ENCODE measurements at places on chromosomes 12 and 14.

GRCh38 chr14:80491650-80492049 is 280.3 kb upstream of the DIO2 start:
- DNase-seq: no peak

GRCh38 chr12:110224379-110225304 is 56.4 kb upstream of the ATP2A2 start:
- no peak for DNase-seq

DNA sequence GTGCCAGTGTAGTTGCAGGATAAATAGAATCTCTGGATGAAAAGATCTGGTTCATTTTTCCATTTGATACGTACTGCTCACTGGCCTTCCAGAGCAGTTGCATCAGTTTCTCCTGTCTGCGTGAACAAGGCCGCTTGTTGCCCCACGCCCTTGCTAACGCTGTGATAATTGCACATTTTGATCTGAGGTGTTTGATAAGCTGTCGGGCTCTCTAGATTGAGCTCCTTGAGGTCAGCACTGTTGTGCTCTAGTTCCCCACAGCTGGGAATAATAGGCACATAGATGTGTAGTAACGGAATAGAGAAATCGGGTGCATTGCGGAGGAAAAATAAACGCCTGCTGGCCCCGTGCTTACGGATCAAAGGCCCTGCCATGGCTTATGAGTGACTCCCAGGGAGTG is 42.8 kb upstream of the TRAF3 start:
- no peak for DNase-seq

DNA sequence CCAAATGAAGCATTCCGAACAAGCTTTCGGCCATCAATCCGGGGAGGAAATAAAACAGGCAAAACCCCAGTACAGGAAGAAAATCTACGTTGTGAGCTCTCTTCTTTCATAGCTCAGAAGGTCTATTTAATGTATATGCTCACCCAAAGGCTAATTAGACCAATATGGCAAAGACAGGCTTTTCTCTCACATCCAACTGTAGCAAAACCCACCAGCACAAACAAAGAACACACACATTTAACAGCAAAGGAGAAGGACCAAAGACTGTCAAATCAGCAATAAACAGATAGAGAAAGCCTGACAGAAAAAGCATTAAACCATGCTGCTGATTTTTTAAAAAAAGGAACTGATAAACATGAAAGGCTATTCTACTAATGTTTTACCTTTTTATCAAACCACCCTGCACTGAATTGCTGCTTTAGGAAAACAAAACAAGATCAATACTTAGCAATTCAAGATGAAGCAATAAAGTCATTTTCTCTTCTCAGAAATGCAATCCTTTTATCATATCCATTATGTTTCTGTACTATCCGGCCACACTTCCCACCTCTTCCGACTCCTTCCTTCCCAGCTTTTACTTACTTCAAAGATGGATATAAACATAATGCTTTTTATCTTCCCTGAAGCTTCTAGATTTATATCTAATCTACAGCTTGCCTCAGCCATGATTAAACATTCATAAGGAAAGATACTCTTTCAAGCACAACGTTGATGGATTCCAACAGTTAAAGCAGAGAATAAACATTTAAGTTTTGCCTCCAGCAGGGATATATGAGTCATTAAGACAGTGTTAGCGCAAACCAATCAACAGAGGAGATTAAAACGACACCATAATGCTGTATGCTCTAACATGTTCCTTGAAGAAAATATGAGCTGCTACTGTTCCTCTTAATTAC is 74.6 kb upstream of the BBS10 start:
- no peak for DNase-seq

- DNase-seq: no peak
Measured at GRCh38 chr14:61533513-61534255, 161.6 kb upstream of the HIF1A start.

GRCh38 chr12:112420740-112421139 is 2.0 kb downstream of the PTPN11 start:
- no peak for DNase-seq

GRCh38 chr12:6074427-6074826 is 50.0 kb downstream of the VWF start:
- DNase-seq: no peak

- DNase-seq: no peak
Measured at GRCh38 chr12:6627616-6628015, 8.1 kb downstream of the LPAR5 start.

DNA sequence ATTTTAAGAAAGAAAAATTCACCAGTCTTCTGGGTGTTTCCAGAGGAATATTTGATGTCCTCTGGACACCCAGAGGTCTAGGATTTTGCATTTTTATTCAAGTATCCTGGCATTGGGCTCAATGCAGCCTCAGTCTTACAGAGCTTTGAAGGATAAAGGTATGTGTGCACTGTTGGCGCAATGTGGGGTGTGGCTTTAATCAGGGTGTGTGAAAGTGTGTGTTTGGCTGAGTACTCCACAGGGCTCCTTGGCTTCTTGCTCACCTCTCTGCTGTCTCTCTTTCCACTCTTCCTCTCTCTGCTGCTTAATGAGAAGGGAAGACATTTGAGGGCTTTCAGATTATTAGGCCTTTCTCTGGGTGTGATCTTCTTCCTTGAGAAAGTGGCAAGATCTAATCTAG is 193.3 kb upstream of the CCND2 start:
- DNase-seq: no peak

GRCh38 chr12:128693771-128694170 is 130.0 kb downstream of the SLC15A4 start:
- DNase-seq: no peak

- no peak for DNase-seq
Measured at GRCh38 chr12:115132145-115132544, 448.2 kb upstream of the TBX3 start.

GRCh38 chr14:97993508-97994019 is 1196.4 kb downstream of the VRK1 start:
- DNase-seq: no peak

DNA sequence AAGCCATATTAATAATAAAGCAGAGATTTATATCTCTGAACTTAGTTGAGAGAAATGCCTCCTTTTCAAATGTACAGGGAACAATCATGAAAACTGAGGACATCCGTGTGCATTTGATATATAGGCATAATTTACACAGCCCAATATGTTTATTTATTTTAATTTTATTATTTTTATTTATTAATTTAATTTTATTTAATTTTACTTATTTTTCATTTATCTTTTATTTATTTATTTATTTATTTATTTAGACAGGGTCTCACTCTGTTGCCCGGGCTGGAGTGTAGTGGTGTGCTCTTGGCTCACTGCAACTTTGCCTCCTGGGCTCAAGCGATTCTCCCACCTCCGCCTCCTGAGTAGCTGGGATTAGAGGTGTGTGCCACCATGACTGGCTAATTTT is 8.4 kb downstream of the TCL1A start:
- DNase-seq: no peak

DNA sequence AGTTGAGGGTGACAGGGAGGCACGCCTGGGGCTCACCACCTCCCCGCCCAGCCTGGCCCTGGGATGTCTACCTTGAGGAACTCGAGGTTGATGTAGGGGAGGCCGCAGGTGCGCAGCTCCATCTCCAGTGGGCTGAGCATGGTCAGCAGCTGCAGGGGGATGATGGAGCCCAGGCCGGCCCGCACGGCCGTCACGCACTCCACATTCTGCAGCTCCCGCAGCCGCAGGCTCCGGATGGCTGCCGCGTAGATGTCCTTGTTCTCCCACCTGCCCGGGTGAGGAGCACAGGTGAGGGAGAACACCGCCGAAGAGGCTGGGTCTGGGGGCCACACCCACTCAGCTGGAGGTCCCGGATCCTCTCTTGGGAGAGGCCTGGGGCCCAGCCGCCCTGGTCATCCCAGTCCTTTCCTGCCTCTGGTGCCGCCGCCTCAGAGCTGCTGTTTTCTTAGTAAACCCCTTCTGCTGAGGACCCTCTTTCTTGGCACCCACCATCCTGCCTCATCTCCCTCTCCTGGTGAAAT is 38.2 kb downstream of the TRAFD1 start:
- DNase-seq: no peak

GRCh38 chr14:23294734-23295561 is 7.7 kb downstream of the PPP1R3E start:
- DNase-seq: peak; percentile 23

DNA sequence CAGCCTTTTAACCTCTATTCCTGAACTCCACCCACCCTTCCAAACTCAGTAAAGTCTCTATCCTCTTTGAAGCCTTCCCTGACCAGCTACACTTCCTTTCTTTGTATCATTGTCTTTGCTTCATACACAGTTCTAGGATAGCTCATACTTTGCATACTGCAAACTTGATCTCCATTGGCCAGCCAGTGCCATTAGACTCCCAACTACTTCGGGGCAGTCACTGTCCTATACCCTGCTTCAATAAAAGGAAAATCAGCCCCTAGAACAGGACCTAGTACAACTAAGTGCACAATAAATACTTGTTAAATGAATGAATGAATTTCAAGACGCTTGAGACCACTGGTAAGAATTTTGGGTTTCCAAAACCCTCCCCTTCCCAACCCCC is 521 bp upstream of the PIP4K2C start:
- DNase-seq: no peak

DNA sequence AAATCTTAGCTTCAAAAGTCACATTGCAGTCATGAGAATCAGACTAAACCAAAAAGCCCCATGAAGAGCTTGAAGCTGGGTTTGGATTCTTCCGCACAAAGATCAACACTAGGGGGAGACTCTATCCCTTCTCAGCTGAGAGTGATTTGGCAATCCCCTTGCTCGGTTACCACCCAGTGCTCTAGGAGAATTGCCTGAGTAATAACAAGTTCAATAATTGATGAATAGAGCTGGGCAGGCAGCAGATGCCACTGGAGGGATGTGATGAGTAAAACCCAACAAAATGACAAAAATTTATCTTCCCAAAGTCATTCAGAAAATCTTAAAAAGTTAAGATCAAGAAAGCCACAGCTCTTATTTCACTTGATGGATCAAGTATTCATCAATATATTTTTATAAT is 185.6 kb upstream of the ARID2 start:
- DNase-seq: no peak

- no peak for DNase-seq
Measured at GRCh38 chr12:59828521-59828920, 232.7 kb downstream of the SLC16A7 start.

DNA sequence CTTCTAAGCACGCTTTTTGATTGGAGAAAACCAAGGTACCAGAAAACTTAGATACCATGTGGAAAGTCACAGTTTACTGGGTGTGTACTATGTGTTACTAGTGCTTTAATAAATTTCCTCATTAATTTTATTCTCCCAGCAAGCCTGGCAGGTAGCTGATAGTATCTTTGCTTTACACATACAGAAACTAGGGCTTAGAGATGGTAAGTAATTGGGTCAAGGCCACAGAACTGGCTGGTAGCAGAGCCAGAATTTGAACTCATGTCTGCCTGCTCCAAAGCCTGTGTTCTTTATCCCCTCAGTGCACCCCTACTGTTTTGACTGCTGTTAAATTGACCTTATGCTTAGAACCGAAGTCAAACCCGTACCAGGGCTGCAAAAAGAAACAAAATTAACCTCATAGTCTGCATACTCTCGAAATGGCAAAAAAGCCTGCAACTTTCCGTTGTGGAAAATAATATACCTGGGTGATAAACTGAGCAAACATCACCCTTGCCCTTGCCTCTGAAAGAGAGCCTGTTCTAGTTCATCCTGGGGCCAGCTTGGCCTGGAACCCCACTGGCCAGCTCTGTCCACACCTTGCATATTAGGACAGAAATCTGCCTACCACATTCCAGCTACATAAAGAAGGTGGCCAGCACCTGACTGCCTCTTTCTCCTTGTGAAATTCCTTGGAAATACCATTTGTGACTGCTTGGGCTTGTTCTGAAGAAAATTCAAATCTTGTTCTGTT is 118.9 kb downstream of the ETV6 start:
- DNase-seq: no peak

GRCh38 chr12:111764120-111764821 is 2.5 kb upstream of the ALDH2 start:
- no peak for DNase-seq

- peak; percentile 61 for DNase-seq
Measured at GRCh38 chr14:61569812-61570548, 125.3 kb upstream of the HIF1A start.

DNA sequence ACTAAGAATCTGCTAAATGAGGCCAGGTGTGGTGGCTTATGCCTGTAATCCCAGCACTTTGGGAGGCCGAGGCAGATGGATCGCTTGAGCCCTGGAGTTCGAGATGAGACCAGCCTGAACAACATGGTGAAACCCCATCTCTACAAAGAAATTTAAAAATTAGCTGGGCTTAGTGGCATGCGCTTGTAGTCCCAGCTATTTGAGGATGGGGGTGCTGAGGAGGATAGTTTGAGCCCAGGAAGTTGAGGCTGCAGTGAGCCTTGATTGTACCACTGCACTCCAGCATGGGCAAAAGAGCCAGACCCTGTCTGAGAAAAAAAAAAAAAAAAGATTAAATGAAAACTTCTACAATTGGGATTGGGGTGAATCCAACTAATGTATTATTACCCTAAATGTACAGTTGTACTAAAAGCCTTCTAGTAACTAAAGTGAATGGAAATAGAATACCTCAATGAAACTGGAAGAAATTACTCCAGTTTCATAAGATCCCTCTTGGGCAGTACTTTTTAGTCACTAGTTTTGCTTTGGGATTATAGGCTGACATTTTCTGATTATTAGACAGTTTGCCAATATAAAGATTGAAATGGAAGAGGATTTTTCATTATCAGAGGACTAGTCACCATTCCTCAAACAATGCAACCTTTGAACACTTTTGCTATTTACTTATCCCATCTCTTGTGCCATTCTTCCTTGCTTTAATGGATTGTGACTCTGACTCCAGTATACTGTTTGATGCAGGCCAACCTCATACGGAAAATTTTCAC is 14.3 kb downstream of the COCH start:
- DNase-seq: no peak

- no peak for DNase-seq
Measured at GRCh38 chr12:116929885-116930284, 19.1 kb downstream of the FBXW8 start.

- no peak for DNase-seq
Measured at GRCh38 chr14:91317381-91318308, 73.1 kb upstream of the GPR68 start.

GRCh38 chr14:51507906-51508511 is 143.7 kb upstream of the FRMD6 start:
- no peak for DNase-seq

GRCh38 chr12:74889073-74889472 is 320.6 kb downstream of the KCNC2 start:
- no peak for DNase-seq

- DNase-seq: no peak
Measured at GRCh38 chr12:52245259-52245961, 12.4 kb downstream of the KRT7 start.

DNA sequence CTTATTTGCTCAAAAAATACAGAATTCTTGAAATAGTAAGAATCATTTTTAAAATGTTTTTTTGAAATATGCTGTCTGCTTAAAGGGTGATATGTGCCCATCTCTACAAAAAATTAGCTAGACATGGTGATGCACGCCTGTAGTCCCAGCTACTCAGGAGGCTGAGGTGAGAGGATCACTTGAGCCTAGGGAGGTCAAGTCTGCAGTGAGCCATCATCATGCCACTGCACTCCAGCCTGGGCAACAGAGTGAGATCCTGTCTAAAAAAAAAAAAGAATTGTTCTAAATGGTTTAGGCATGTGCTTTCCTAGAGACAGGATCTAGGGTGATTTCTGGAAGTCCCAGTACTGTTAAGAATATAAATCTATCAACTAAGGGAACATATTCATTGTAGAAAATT is 75.6 kb upstream of the HECTD1 start:
- no peak for DNase-seq

Measured in NCI-H2107 (cell line).